ENCODE measurements at places on chromosomes 5 and 9.
A peak's percentile ranks its signal among the peaks of the same experiment; 100 is the strongest.

DNA sequence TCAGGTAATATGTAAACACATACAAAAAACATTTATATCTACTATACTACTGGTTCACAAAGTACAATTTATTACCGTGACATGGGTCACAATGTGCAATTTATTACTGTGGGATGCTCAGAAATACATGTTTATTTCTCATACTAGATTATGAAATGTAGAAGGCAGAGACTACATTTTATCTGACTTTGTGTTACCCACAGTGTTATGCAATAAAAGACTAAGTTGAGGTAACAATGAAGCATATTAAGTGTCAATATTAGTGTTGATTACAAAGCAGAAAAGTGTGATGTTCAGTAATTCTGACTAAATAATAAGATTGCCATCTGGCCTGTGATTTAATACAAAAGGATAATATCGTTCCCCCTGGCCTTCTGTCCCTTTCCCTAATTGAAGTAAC, 42.4 kb downstream of the CPLANE1 start:
- DNase-seq, result no peak

DNA sequence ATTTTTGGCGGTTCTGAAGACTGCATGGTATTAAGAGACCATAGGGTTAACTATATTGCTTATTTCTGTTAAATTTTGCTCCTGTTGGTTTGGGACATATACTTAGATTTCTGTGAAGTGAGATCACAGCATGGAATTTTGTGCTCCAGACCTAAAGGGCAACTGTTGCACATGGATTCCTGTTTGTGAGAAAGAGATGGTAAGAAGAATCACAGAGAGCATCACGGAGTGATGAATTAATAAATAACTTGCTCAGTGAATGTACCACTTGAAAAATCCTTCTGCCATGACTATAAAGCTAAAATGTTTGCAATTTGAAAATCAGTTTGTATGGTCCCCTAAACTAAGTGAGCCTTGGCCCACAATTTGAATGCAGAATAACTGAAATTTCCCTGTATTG, 4.5 kb downstream of the PSAT1 start:
- no peak for DNase-seq

- DNase-seq, result no peak
Measured at GRCh38 chr5:170611449-170612090, 107.8 kb downstream of the KCNIP1 start.

DNA sequence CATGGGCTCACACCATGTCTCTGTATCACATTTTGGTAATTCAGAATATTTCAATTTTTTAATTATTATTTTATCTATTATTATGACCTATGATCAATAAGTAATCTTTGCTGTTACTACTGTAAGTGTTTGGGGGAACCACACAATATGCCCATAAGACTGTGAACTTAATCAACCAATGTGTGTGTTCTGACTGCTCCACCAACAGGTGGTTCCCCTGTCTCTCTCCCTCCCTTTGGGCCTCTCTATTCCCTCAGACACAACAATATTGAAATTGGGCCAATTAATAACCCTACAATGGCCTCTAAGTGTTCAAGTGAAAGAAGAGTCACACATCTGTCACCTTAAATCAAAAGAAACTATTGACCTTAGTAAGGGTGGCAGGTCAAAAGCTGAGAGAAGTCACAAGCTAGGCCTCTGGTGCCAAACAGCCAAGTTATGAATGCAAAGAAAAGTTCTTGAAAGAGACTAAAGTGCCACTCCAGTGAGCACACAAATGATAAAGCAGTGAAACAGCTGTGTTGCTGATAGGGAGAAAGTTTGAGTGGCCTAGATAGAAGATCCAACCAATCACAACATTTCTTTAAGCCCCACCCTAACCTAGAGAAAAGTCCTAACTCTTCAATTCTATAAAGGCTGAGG, 88.7 kb downstream of the DEPDC1B start:
- no peak for DNase-seq

GRCh38 chr5:152736906-152737305, 331.8 kb upstream of the NMUR2 start:
- no peak for DNase-seq

DNA sequence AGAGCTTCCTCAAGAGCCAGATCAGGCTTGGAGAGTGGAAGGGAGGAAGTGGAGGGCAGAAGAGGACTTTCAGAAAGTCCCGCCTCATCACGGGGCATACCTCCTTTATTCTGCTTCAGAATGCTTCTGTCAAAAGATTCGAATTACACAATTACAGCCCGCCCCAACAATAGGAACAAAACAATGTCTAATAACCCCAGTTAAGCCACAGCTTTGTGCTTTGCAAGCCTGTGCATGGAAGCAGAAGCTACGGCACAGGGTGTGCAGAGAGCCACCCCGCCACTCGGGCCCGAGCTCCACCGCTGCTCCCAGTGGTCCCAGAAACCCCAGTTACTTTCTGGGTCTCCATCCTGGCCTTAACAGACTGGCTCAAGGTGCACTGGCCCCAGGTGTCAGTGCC, 23.5 kb downstream of the HNRNPH1 start:
- DNase-seq, result no peak

GRCh38 chr9:133226219-133227171, 17.4 kb upstream of the OBP2B start:
- DNase-seq, result no peak

- DNase-seq, result no peak
Measured at GRCh38 chr5:73233461-73234203, 60.6 kb downstream of the TMEM174 start.

DNA sequence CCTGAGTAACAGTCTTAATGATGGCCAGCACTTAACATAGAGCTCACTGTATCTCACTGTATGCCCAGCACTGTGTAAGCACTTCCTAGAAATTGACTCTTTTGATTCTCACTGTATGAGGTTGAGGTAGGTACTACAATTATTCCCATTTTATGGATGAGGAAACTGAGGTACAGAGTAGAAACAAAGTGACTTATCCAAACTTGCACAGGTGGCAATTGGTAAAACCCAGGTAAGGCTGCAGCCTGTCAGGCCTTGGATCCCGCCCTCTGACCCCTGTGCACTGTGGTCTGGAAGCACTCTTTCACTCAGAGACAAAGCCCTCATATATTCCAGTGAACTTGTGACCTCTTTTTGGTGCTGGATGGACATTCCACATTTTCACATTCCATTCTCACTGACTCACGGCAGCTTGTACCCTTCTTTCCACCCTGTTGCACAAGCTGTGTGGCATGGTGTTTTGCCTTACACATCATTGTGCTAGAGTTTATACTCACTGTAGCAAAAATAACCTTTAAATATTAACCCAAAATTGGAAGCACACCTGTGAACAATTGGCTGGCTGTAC, 21.7 kb downstream of the ANKRD55 start:
- DNase-seq, result peak; percentile 87

DNA sequence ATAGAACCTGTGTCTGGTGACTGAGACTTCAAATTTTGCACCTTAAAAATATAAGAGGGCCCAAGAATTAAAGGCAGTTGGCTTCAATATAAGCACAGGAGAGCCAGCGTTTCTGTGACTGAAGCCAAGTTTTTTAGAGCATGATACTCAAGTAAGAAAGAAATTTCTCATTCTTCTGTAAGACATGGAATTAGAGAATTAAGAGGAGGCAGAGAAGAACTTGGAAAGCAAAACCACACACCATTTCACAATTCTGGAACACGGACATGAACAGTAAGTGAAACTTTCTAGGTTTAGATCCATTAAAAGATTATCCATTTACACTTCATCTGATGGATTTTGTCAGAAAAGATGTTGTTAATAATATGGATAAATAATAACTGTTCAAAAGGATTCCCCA, 8.9 kb upstream of the AGXT2 start:
- no peak for DNase-seq

GRCh38 chr5:79955941-79956670, 35.0 kb downstream of the MTX3 start:
- DNase-seq, result peak; percentile 45

DNA sequence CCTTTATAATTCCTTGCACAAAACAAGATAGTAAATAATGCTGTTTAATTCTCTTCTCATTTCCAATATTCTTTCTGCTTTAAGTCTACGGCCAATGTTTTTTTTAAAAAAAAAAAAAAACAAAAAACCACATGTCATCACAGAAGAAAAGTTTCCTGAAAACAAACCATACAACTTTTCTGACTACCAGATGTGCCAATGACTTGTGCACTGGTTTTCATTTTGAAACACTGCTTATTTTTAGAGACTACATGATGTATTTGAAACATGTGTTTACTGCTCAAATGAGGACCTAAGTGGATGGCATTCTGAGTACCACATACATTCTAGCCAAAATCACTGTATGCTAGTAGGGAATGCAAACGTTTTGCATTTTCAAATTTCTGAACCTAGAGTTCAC, 167.9 kb downstream of the GLIS3 start:
- DNase-seq, result no peak

- DNase-seq, result no peak
Measured at GRCh38 chr9:127521919-127522304, 70.6 kb downstream of the LRSAM1 start.

DNA sequence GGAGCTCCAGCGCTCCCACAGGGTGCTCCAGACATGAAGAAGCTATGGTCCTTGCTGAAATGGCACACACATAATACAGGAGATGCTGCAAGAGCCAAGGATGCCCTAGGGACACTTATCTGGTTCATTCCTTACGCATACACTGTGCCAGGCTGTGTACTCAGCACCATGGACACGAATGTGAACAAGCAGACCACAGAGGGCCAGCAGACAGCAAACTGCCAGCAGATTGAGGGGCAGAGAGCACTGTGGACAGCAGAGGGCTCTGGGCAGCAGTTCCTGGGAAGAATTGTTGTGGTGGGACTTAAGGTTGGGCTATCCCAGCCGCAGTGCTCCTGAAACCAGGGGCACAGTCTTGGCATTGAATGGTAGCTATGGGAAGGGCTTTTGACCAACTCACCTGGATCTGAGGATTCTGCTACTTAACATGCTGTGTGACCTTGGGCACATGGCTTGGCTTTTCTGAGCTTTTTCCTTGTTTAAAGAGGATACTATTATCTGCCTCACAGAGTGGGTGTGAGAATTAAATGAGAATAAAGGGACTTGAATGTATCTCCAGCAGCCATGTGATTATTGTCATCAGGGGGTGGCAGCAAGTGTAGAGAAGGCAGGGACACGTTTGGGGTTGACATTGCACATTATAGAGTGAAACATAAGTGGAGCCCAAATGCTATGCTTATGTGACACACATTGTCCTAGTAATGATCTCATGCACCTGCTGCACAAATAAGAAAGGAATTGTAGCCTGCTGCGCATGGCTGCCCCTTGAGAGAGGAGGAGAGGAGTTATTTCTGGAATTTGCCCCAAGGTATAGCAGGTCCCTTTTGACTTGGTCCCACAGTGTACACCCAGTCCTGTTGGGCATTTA, 30.1 kb downstream of the PPARGC1B start:
- peak; percentile 15 for DNase-seq

DNA sequence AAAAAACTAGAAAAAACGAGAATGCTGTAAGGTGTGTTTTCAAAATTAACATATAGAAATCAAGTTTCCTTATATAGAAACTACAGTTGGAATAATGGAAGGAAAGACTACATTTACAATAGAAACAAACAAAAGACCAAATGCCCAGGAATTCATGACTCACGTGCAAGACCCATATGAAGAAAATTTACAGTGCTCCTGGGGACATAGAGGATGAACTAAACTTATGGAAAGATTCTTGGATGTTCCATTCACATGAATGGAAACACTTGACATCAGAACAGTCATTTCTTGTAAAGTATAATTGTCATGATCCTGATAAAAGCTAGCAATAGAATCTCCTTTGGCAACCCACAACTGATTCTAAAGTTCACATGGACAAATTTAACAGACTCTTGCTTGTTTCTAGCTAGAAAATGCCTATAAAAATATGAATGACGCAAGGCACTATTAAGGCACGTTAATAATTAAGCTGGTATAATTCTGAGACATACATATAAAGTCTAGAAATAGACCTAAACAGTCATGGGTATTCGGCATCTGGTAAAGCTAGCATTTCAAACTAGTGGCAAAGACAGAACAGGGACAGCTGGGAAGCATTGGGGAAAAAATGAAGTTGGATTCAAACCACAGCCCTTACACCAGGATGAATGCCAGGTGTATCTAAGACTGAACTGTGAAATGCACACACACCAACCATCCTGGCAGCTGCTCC, 5.1 kb upstream of the ZFP62 start:
- DNase-seq, result no peak

DNA sequence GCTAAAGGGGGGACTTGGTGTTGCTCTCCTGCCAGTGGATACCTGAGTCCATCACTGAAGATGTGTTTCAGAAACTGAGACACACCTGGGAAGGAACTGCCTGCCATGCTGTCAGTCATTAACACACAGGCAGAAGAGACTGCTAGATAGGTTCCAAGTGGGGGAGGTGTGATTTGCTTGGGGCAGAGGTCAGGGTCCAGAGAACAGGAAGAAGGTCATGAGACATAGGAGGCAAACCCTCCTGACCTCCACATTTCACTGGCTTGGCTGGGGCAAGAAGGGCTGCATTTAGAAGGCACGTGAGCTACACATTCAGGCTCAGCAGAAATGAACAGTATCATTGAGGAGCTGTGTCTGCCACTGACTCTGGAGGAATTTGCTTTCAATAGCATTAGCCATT, 215.8 kb downstream of the HSPA4 start:
- DNase-seq, result no peak

DNA sequence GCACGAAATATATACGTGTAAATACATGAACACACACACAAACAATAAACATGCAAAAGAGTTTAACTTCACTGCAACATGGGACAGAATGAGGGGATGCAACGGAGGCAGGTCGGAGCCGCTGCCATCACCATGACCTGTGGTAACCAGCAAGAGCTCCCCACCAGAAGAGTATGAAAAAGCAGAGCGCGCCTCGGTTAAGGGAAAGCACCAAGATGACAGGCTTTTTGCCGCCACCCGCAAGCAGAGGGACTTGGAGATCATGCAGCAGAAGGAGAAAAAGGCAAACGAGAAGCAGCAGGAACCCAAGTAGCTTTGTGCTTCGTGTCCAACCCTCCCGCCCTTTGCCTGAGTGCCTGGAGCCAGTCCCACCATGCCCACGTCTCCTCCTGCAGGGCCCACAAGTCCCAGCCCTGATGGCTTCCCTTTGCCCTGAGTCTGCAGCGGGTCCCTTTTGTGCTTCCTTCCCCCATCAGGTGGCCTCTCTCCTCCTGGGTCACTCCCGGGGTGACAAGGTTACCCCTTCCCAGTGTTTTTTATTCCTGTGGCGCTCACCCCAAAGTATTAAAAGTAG, 13.8 kb downstream of the WHRN start:
- no peak for DNase-seq

GRCh38 chr5:32307769-32308194, 5.0 kb downstream of the MTMR12 start:
- no peak for DNase-seq

DNA sequence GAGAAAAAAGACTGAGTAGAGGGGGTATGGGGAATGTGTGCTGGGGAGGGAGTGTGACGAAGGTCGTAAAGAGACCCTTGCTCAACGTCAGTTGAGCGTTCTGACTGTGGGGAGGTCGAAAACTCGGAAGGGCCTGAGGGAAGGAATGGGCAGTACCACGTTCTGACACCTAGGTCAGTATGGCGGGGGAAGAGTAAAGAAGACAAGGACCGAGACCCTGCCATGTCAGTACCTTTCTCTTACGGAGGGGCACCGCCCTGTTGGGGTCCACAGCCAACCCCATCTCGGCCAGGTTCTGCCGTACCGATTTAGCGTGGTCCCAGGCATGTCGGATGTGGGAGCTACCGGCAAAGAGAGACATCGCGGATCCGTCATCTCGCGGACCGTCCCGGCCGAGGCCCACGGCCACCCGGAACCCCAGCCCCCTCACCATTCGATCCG, 375 bp downstream of the NOP16 start:
- DNase-seq, result peak; percentile 12

Measured in HTR-8/SVneo (cell line).